ENCODE measurements at places on chromosomes 16 and 17.

DNA sequence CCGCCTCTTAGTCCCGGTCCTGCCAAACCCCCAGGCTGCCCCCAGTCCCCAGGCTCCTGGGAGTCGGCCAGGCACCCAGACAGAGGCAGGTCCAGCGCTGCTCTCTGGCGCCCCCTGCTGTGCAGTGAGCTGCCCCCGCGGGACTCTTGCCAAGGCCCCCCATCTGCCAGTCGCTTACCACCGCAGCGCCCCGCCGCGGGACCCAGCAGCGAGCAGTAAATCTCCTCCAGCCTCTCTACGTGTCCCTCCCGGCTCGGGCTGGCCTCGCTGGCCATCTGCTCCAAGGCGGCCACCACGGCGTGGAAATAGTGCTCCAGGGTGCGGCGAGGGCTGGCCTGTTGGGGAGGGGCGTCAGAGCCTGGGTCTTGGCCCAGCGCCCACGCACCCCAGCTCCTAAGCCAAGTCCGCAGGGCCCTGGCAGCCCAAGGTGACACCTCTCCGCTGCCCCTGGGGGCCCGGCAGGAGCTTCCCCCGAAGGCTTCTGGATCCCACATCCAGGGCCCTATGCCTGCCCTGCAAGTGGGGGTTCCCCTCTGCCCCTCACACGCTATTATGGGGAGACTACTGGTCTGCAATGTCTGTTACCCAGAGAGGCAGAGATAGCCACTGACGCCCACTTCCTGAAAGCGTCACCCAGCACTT is 33.7 kb upstream of the MFSD6L start:
- no peak for DNase-seq

GRCh38 chr16:29784901-29785500 is 5.5 kb upstream of the KIF22 start:
- no peak for DNase-seq

GRCh38 chr16:67806428-67807147 is at the start of the genes RANBP10 and TSNAXIP1:
RANBP10 (minus strand) TSS chr16:67806560; CDS start chr16:67806536, 24 bp downstream.
TSNAXIP1 (plus strand) TSS chr16:67806889; CDS start chr16:67807150, 261 bp downstream.
- DNase-seq: peak; percentile 98

GRCh38 chr17:67051837-67052236 is 7.5 kb downstream of the CACNG1 start:
- DNase-seq: peak; percentile 7

DNA sequence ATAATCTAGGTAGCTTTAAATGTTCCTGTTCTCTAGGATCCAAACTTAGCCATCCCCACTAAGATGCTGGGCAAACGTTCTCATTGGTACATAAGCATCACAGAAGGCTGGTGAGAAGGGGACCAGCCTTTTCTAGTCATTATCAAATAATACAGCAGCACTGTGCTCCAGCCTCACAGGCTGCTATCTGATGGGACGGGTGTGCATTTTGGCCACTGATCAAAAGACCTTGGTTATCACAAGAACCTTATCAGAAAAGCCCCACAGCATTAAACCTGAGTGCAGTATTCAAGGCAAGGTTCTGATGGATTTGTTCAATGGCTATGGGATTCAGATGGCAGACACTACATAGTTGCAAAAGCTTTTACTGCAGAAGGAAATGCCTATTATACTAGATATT is 19.1 kb upstream of the KPNB1 start:
- DNase-seq: no peak

GRCh38 chr17:17719966-17720543 is 38.8 kb downstream of the RAI1 start:
- no peak for DNase-seq

Measured in GM12864 (cell line).